Activated naive CD4-positive, alpha-beta T cell treated with anti-CD3 and anti-CD28 coated beads, Interleukin-2, amount 10 ng/mL, durations not matched to agents 5 hours and 36 hours (primary cell): ENCODE measurements at places on chromosomes 4 and X. TPM values are rescaled to one million over a fixed set of nuclear protein-coding genes. Genes with fewer than 3 reads are reported as not detected.

F8A1 gene
- 55.5 TPM for total RNA-seq

COQ2 gene
- total RNA-seq = 13.1 TPM

KLF8 gene
- total RNA-seq = 8.1 TPM

NOA1 gene
- total RNA-seq = 26.4 TPM

GABRB1 gene
- not detected for total RNA-seq

NSUN7 gene
- total RNA-seq = 0.31 TPM

HSFX3 gene
- total RNA-seq = not detected

NKX6-1 gene
- total RNA-seq = not detected

POU4F2 gene
- total RNA-seq = not detected

EGFL6 gene
- 4.1 TPM for total RNA-seq

CD40LG gene
- 66.6 TPM for total RNA-seq

ARX gene
- not detected for total RNA-seq
